Chondrocyte (in vitro differentiated cells): ENCODE measurements at places on chromosomes 16 and 17. TPM values are rescaled to one million over a fixed set of nuclear protein-coding genes. Genes with fewer than 3 reads are reported as not detected.
A peak's percentile ranks its signal among the peaks of the same experiment; 100 is the strongest.

GRCh38 chr17:10169290-10169689, 29.1 kb downstream of the GAS7 start:
- H3K27me3 ChIP-seq, result peaks cover 10% of the 10 kb centered on the region
- H3K4me3 ChIP-seq, result no peak overlapping the region
- peaks cover 10% of the 10 kb centered on the region for H3K4me1 ChIP-seq
- no peak overlapping the region for H3K27ac ChIP-seq
- DNase-seq, result no peak

- DNase-seq, result no peak
Measured at GRCh38 chr17:12342161-12342560, 321.5 kb downstream of the MAP2K4 start.

- H3K4me3 ChIP-seq, result no peak overlapping the region
- no peak for DNase-seq
Measured at GRCh38 chr16:26649381-26650045, 417.2 kb upstream of the C16orf82 start.

DNA sequence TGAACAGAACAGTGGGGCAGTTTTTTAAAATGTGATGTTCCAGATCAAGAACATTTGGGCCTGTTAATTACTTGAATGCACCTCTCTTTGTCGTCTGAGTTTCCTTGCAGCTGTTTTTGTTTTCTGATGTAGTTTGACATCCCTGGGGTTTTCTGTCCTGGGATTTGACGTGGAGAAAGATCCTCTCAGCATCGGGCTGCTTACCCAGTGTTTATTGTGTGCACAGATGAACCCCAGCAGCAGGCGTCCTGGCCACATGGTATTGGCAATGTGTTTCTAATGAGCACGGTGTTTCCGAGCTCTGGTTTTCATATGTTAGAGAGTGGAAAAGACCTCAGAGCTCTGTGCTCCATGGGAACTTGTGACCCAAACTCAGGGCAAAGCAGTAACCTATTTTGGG, 191.1 kb upstream of the IRX3 start:
- no peak overlapping the region for H3K27ac ChIP-seq
- no peak for DNase-seq
- no peaks in the 10 kb centered on the region for H3K4me1 ChIP-seq
- H3K4me3 ChIP-seq, result no peak overlapping the region

GRCh38 chr17:49201481-49201927, 8.9 kb downstream of the GNGT2 start:
- no peak overlapping the region for H3K4me3 ChIP-seq
- no peak overlapping the region for H3K27ac ChIP-seq
- no peaks in the 10 kb centered on the region for H3K4me1 ChIP-seq

The HCRT gene
- total RNA-seq, result not detected in 3 replicates

The NPIPB6 gene
- 1.9 to 4.6 TPM (median 3.4 TPM) in 3 replicates for total RNA-seq

DNA sequence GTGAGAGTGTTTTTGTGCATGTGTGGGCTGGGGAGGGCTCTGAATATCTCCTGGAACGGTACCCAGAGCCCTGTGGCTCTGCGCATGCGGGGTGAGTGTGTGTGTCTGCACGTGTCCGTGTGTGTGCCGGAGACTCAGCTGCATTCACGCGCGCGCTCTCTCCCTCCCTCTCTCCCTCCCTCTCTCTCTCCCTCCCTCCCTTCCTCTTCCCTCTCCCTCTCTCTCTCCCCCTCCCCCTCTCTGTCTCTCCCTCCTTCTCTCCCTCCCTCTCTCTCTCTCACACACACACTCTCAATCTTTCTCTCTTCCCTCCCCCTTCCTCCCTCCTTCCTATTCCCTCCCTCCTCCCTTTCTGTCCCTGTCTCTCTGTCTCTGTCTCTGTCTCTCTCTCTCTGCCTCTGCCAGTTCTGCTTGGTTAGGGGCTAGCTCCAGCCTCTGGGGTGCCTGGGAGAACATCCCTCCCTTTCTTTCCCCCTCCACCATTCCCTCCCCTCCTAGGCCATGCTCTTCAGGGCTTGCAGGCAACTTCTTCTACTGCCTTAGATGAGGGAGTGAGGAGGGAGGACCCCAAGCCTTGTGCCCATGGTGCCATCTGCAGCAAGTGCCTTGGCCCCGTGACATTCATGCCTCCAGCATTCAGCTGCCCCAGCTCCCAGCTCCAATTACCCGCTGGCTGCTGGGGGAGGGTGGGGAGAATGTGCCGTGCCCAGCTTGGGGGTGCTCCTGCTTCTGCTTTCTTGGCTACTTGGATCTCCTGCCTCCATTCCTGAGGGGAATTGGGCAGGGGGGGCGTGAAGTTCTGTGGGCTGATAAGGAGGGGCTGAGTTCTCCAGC, 6.4 kb downstream of the THRA start:
- peaks cover 95% of the 10 kb centered on the region for H3K4me1 ChIP-seq
- H3K27ac ChIP-seq, result peak overlapping the region; percentile 98
- H3K36me3 ChIP-seq, result no peaks in the 10 kb centered on the region
- peak; percentile 96 for DNase-seq
- no peaks in the 10 kb centered on the region for H3K27me3 ChIP-seq

The TNS4 gene
- 0.39 TPM in 1 of 3 replicates, not detected in the others for total RNA-seq
